ENCODE measurements at places on chromosomes 1 and 21.

- no peak for DNase-seq
Observed at GRCh38 chr1:37850352-37850955, 8.9 kb downstream of the MTF1 start.

- DNase-seq = peak; percentile 26
Observed at GRCh38 chr1:241485554-241485992, 34.0 kb downstream of the FH start.

DNA sequence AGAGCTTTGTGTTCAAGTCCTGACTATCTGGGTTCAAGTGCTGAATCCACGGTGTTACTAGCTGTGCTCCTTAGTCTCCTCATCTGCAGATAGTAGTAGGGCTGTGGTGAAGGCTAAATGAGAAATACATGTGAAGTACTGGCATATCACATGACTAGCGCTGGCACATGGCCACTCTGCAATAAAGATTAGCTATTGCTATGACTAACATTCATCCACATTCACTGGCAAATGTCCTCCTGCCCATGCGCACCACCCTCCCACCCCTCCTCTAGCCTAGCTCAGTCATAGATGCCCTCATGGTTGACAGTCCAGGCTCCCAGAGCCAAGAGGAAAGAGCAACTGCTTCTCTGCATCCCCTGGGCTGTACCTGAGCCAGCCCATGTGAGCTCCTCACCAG is 8.5 kb upstream of the COL8A2 start:
- DNase-seq = no peak

- no peak for DNase-seq
Observed at GRCh38 chr1:19615438-19615837, 28.7 kb upstream of the NBL1 start.

- DNase-seq = no peak
Observed at GRCh38 chr21:30444204-30444603, 4.1 kb downstream of the KRTAP15-1 start.

Measured in GM10248 (cell line).